Kidney capillary endothelial cell (primary cell): ENCODE measurements at places on chromosomes 1 and 21.
A peak's percentile ranks its signal among the peaks of the same experiment; 100 is the strongest.

- DNase-seq: no peak
Measured at GRCh38 chr1:64116537-64116936, 86.9 kb upstream of the UBE2U start.

- no peak for DNase-seq
Measured at GRCh38 chr1:241802863-241803262, 45.1 kb upstream of the EXO1 start.

DNA sequence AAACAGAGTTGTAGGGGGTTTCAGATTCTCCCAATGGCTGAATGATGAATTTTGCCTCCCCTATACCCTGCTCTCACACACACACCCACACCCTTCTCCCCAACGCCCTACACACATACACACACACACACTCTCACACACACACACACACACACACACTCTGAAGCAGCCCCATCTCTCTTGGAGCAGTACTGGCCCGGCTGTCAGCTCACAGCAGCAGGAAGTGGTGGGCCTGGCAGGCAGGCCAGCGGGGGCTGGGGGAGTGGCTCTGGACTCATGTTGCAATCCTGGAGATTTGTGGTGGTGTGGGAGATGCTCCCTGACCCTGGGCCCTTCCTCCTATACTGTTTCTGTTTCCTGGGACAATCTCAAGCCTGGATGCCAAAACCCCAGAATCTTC lies 2.2 kb downstream of the IKBKE start:
- no peak for DNase-seq

DNA sequence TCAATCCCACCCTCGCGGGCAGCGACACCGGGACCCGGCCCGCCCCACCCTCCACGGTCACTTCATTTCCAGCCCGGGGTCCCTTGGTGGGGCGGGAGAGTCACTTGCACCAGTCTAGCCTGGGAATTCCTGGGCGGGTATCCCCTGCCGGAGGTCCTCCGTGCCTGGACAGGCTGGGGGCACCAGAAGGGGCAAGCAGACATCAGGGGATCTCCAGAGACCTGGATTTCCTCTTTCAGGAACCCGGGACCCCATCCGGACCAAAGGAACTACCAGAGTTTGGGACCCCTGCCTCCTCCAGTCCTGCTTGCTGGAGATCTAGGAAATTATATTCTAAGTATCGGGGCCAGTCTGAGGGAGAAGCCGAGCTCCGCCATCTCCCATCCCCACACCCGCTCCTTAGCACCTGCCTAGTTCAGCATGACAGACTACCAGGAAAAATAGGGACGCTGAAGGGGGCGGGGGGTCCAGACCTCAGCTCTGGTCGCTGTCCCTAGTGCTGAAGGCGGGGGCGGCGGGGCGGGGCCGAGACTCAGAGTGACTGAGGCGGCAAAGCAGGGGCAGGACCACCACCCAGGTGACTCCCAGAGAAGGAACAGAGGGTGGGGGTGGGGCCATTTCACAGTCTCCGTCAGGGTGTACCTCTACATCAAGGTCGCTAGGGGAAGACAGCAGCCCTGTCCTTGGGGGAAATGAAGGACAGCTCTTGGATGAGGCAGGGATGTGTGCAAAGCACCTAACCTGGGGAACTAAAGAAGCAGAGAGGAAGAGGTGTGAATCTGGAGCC lies 832 bp downstream of the HCN3 start:
- no peak for DNase-seq

- no peak for DNase-seq
Measured at GRCh38 chr1:26190373-26190987, at the start of gene CATSPER4. Gene CATSPER4 (plus strand): TSS chr1:26190602. CDS start chr1:26190628, 26 bp downstream.

DNA sequence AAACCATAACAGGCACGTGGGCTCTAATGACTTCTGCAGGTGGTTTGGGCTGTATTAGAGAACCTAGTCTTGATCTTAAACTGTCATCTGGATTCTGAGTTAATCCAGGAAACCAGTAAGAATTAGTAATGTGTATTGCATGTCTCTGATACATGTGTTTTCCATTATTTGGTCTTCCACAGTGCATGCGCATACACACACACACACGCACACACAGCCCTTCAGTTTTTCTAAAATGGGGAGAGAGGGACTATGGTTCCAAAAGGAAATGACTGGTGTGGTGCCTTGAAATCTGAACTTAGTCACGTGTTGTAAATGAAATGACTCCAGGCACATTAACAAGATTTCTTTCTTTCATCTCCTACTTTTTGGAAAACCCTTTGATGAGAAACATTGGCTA lies 67.6 kb downstream of the OLFML2B start:
- DNase-seq: no peak

GRCh38 chr1:78919150-78919549 lies 87.4 kb downstream of the ADGRL4 start:
- no peak for DNase-seq

DNA sequence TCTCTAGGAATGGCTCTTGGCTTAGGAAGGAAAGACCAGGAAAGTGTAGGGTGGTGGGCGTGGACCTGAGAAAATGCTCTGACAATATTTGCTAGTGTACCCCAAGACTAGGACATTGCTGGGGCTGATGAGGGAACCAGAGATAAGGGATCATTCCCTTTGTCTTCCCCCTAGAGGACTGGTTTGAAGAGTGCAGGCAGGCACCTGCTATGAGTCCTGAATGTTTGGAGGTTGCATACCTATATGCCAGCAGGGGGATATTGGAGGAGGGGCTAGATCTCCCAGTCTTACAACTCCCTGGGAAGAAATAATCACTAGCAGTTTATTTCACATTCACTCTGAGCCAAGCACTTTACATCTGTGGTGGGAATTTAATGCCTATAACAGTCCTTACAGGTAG lies 6.0 kb upstream of the BCL10 start:
- DNase-seq: no peak

- no peak for DNase-seq
Measured at GRCh38 chr21:45017039-45017960, 57.1 kb upstream of the ADARB1 start.

GRCh38 chr1:83741348-83741747 lies 257.6 kb downstream of the TTLL7 start:
- DNase-seq: no peak

- no peak for DNase-seq
Measured at GRCh38 chr1:7105269-7105668, 320.0 kb downstream of the CAMTA1 start.

DNA sequence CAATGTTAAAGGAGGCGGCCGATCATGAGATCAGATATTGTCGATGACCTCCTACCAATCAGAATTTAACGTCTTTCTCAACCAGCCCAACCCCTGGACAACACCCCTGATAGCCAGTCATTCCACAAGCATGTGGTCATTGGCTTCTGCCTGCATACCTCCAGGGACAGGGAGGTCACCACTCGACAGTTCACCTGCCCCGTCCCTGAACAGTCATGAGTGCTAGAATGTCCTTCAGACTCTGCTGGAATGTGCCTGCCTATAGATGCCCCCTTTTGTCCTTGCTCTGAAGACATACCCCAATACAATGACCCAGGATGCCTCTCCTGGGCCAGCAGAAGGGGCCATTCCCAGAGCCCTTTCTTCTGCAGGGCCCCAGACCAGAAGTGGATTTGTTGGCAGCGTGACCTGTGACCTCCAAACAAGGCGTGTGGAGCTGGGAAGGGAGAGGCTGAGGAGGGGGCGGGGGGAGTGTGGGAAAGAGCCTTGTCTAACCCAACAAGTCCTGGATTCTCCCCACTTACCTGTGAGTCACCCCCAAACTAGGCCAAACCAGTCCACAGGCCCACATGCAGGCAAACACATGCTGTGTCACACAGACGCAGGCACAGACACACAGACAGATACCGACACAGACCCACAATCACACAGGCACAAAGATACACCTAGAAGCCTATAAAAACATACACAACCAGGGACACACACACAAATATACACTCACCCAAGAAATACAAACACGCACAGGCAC lies 2.2 kb downstream of the CRYBG2 start:
- DNase-seq: no peak

DNA sequence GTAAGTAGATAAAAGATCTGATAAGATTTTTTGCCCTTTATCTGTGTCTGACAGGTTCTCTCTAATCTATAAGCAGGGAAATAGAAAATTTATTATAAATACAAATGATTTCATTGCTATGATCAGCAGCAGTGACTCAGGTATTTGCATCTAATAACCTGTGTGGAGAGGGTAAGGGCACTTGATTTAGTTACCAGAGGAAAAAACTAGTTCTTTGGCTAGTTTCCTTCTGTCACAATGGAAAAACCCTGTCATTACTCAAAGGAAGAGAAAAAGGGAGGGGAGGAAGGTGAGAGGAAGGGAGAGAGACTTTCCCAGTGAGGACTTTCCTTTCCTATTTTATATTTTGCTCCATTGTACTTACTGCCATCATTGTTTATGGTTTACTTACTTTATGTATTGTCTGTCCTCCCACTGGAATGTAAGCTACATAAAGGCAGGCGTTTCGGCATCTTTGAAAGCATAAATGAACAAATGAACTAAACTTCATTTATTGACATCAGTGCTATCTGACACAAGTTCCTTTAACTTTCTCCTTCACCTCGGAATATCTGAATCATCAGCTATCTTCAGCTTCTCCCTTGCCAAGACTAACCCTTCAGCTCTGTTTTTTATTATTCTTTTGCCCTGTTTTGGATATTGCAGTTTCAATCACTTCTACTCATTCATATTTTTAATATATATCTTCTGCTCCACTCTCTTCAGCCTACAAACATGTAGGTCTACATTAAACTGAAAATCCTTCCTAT lies 34.9 kb downstream of the WDR3 start:
- DNase-seq: no peak

DNA sequence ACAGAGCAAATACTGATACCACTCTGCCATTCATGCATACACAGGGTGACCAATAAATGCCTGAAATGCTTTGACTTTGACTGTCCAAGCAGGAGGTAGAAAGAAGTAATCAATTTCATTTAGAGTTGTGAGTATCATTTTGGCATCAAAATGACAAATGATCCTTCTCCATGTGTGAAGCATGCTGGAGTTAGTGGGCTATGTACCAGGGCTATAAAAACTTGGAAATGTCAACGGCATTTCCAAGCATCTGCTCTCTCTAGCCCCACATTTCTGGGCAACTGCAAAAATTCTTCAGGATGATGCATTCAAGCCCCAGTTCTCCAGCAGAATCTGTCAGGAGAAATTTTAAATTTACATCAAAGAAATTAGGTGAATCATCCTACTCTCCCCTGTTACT lies 208.4 kb upstream of the PTBP2 start:
- DNase-seq: no peak

DNA sequence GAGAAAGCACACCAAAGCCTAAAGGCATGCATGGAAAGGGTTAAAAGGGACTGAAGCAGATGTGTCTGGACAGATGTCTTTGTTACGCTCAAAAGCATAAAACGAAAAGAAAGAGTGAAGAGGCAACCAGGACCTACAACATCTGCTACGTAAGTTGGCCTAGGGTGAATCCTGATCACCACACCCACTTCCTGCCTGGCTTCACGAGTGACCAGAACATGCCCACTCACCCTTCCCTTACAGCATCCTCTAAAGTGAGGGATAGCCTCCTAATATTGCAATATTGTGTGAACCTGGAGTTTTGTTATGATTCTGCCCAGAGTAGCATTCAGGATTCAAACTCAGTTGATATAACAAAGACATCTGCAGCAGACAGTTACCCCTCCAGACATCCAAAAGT lies 10.6 kb upstream of the OLIG2 start:
- DNase-seq: no peak

GRCh38 chr21:39347537-39347936 lies 1.4 kb downstream of the HMGN1 start:
- DNase-seq: no peak

DNA sequence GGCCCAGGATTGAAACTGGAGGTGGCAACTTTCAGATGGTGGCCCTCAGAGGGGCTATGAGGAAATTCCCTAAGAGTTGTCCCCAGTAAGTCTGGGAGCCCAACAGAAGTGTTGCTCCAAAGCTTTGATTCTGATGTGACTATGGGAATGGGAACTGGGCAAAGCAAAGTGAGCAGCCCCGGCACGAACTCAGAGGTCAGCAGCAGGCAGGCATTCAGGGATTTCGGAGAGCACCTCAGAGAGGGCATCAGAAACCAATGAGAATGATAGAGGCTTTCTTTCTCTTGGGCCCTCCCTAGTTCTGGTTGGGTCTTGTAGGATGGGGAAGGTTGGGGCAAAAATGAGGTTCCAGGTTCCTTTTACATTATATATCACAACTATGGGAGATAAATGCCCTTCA lies 121.2 kb upstream of the HMGB4 start:
- no peak for DNase-seq

DNA sequence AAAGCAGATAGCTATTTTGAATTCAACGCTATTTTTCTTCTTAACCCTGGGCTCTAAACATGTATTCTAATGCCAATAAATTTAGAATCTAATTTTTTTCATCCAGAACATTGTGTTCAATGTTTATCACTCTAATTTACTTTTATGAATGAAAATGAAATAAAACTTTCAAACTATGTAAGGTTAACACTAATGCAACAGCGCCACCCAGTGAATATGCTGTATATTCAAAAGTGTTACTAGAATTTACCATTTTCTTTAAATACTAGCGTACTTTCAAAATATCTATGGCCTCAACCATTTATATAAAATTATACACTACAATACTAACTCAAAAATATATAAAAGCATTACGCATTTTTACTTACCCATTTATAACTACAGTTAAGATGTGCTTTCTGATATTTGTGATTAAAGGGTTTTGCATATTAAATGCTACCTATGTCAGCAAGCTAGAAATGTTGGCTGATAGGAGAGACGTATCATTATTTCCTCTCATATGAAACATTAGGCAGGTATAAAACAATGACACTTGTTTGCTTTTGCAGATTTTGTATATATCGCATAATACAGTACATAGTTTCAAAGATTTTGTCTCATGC lies 5.9 kb upstream of the NUF2 start:
- DNase-seq: peak; percentile 57

DNA sequence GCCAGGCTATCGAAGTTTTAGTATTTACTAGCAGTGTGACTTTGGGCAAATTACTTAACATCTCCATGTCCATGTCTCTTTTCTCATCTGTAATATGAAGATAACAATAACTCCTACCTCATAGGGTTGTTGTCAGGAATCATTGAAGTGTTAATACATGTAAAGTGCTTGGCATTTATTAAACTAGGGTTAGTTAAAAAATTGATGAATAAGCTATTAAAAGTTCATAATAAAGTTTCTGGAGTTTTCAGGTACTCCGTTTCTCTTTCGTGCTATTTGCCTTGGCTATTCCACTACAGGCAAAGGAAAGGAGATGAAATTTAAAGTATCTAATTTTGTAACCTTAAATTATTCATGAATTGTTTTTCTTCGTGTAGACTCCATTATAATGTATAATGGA lies 16.7 kb downstream of the LRRC8D start:
- DNase-seq: no peak

DNA sequence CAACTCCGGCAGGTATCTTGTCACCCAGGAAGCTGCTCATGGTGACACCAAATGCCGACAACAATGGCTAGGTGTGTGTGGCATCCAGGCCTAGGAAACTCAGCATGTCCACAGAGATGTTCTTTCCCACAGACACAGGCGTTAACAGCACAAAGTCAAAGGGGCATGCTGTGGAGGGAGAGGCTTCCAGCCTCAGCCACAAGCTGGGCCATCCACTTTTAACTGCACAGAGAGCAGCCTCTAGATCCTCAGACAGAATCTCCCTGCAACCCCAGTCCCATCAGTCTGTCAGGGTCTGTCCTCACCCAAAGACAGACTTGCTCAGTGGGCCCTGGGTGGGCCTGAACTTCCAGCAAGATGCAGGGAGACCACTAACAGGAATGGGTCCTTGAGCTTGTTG lies 58.5 kb upstream of the BCAR3 start:
- DNase-seq: no peak
